ENCODE measurements at places on chromosomes 3 and 15.

DNA sequence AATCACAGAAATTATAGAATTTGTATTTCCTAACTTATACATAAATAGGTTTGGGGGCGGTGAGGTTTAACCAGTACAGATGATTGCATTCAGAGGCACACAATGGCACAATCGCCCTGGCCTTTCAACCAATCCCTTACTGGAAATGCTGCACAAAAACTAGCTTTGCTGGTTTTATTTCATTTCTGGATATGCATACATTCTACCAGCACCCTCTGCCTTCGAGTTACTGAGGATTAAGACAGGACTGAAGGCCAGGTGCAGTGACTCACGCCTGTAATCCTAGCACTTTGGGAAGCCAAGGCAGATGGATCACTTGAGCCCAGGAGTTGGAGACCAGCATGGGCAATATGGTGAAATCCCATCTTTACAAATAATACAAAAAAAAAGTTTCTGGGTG is 336.1 kb downstream of the ARRDC4 start:
- DNase-seq, result no peak

- DNase-seq, result no peak
Measured at GRCh38 chr15:39609166-39609916, 28.5 kb downstream of the THBS1 start.

DNA sequence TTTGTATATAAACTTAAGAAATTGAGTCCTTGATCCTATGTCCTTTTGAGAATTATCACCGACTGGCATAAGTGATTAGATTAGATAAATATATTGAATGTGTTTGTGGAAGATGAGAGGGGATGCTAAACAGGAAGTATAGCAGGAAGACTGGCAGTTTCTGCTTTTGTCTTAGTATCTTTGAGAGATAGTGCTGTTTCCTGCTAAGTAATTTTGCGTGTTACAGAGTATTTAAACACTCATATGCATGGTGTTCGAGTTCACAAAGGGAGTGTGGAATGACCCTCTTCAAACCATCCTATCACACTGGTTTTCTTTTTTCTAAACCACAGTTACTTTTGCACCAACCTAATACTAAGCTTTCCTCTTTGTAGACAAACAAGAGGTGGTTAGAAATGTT is 106.0 kb downstream of the KLHL25 start:
- DNase-seq, result no peak

GRCh38 chr15:64691896-64692565 is 83.4 kb downstream of the RBPMS2 start:
- no peak for DNase-seq

DNA sequence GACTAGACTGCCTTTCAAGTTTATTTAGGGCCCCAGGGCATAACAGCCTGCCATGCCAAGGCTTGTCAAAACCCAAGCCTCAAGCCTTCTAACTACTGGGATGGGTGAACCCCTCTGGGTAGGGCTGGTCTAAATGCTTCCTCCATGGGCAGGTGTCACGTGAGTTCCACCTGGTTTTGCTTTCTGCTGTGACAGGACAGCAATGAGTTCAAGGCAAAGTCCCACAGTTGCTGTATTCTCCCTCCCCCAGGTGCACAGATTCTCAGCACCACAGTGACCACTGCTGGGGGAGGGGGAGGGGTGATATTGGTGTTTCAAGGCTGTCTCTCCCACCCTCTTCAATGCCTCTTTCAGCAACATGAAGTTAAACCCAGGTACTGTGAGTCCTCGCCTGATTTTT is 46.9 kb upstream of the UBE2Q2 start:
- no peak for DNase-seq

GRCh38 chr15:31560643-31561042 is 234.0 kb downstream of the KLF13 start:
- no peak for DNase-seq

GRCh38 chr3:66075281-66075680 is 36.6 kb upstream of the MAGI1 start:
- DNase-seq, result no peak

- DNase-seq, result no peak
Measured at GRCh38 chr3:178226094-178226493, 310.1 kb upstream of the KCNMB2 start.

GRCh38 chr3:186268616-186269448 is 93.2 kb downstream of the DGKG start:
- no peak for DNase-seq

DNA sequence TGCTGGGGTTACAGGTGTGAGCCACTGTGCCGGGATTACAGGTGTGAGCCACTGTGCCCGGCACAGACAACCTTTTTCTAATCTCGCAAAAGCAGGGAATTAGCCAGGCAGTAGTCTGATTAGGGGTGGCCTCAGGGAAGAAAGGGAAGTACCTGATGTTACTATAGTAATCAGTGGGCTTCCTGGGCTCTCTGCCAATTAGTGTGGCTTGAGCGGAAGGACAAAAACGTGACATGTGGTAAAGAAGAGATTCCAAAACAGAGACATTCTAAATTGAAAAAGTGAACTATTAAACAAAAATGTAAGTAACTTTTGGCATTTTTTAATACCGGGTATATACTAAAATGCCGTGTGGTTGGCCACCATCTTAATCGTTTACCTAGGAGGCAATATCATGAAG is 48.1 kb downstream of the CFAP20DC start:
- DNase-seq, result no peak

- DNase-seq, result no peak
Measured at GRCh38 chr3:67381667-67382272, 272.6 kb downstream of the SUCLG2 start.

DNA sequence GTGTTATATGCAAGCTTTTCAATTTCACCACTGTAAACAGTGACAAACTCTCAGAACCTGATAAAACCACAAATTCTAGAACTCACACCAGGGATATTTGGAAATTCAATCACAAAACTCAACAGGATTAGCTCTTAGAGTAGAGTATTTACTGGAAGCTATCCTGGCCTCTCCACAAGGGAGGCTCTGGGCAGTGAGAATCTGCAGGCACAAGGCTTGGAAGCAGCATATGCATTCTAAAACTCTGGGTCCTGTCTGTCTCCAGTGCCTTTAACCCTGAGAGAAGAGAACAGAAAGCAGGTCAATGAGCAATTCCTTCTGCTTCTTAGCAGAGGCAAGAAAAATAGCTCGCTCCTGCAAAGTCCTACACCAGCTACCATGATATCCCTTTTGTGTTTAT is 23.4 kb downstream of the PLSCR4 start:
- no peak for DNase-seq

- DNase-seq, result no peak
Measured at GRCh38 chr15:69504352-69505040, 51.9 kb downstream of the RPLP1 start.

GRCh38 chr15:36161771-36162212 is 417.6 kb upstream of the CDIN1 start:
- DNase-seq, result no peak

GRCh38 chr3:23824699-23825444 is 19.1 kb downstream of the UBE2E1 start:
- DNase-seq, result no peak

DNA sequence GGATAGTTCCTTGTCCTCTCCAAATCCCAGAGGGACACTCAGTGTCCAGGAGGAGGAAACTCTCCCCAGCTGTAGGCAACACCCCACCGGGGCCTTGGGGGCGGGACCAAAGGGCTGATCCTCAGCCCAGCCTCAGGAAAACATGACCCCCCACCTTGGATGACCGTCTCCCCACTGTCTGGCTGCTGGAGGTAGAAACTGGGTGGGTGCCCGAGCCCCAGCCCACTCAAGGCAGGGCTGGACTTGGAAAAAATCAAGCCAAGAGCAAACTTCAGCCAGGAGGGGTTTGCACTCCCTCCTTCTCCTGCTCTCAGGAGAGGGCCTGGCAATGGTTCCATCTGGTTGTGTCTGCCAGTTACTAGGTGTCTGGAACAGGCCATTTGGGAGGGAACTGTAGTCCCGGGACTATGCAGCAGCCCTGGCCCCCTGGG is 3.6 kb upstream of the RASL12 start:
- no peak for DNase-seq

- no peak for DNase-seq
Measured at GRCh38 chr3:118348169-118348557, 686.5 kb downstream of the IGSF11 start.

GRCh38 chr15:83657549-83657948 is 3.6 kb downstream of the ADAMTSL3 start:
- DNase-seq, result no peak

DNA sequence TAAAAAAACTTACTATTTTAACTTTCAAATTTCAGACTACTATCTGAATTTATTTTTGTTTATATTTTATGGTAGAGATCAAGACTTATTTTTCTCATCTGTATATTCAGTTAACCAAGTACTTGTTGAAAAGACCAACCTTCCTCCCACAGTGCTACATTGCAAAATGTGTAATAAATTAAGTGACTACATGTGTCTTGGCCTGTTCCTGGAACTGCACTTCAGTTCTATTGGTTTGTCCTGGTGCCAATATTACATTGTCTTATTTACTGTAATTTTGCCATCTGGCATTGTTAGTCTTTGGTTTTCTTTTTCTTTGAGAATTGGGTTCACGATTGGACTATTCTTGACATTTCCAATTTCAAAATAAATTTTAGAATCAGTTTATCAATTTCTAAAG is 138.4 kb upstream of the KCNMB2 start:
- DNase-seq, result no peak

GRCh38 chr3:47681016-47681415 is 100.7 kb downstream of the SMARCC1 start:
- no peak for DNase-seq

- no peak for DNase-seq
Measured at GRCh38 chr3:50260942-50261441, 8.0 kb upstream of the SEMA3B start.

DNA sequence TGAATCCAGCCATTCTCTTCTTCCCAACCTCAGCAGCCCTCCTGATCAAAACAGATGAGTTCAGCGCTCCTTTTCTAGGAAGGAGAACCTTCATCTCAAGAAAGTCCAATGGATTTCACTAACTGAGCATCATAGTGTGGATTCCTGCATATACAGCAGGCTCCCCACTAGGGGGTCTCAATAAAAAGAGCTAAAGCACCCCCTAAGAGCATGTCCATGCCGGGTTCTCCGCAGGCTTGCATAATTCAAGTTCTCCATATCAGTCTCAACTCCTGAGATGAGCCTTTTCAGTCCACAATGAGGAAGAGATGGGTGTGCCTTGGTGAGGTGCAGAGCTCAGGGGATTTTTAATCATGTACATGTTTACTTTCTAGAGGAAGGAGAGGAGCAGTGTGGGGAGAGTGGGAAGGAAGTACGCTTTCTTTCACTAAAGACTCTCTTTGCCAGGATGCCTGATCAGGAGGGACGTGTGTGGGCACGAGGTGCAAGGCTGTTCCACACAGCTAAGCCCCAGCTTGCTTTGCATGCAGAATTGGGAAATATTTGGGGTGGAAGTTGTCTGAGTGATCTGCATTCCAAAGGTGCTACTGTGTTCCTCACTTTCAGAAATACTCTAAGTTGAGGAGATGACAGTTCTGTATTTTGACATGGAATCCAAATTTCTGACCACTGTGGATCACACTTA is 563.5 kb downstream of the OCA2 start:
- no peak for DNase-seq

- no peak for DNase-seq
Measured at GRCh38 chr3:933326-933725, 159.5 kb upstream of the CNTN6 start.

DNA sequence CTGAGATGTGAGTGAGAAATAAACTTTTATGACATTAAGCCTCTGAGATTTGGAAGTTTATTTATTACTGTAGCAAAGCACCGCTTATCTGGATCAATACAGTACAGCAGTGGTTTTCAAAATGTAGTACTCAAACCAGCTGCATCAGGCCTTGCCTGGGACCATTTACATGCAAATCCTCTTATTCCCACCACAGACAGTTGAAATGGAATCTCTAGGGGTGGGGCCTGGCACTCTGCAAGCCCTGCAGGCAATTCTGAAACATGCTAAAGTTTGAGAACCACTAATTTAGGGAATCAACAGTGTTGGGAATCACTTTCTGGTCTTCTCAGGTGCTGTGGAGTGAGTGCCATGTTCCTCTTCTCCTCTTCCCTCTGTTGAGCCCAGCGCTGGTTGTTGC is 77.8 kb upstream of the TAMM41 start:
- no peak for DNase-seq

DNA sequence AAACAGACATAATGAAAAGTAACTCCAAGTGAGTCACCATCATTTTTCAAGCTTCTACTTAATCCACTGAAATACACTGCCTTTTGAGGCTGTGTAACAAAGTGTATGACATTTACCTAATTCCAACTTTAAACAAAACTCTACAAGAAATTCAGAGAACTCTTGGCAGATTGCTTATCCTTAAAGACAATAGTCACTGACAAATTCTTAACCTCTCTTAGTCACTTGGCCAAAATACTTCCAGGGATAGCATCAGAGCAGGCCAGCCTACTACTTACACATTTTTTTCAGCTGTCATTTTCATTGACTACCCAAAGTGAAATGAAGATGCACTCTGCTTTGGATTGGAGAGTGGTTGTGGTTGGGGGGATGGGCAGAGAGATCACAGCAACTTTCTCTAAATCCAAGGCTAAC is 3.6 kb downstream of the WWTR1 start:
- no peak for DNase-seq

GRCh38 chr15:66838671-66839239 is 136.7 kb downstream of the SMAD6 start:
- DNase-seq, result no peak

- DNase-seq, result no peak
Measured at GRCh38 chr3:124920718-124921117, 13.8 kb downstream of the MUC13 start.

GRCh38 chr3:68057637-68058320 is 403.4 kb upstream of the SUCLG2 start:
- peak; percentile 56 for DNase-seq

GRCh38 chr3:188179006-188179966 is 25.3 kb downstream of the LPP start:
- DNase-seq, result no peak

- no peak for DNase-seq
Measured at GRCh38 chr3:1010228-1010627, 82.6 kb upstream of the CNTN6 start.

DNA sequence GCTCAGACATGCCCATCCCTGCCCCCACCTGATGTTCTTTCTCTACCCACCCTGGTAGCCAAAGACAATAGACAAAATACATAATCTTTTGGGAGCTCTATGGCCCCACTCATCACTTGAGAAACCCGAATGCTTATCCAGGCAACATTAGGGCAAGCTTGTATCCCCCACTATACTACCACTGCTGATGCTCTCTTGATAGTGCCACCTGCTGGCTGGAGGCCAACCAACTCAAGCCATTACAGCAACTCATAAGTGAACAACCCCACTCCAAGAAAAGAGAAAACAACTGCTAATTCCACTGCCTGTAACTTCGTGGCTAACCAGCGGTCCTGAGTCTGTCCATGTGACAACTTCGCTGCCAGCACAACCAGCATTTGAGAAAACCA is 342.5 kb upstream of the TGFBR2 start:
- peak; percentile 18 for DNase-seq

GRCh38 chr3:170211668-170212067 is 10.6 kb upstream of the PRKCI start:
- DNase-seq, result no peak
